ENCODE measurements at places on chromosomes 5 and 9. TPM values are rescaled to one million over a fixed set of nuclear protein-coding genes. Genes with fewer than 3 reads are reported as not detected.

- no peak for DNase-seq
Measured at GRCh38 chr5:83000922-83001321, 76.3 kb downstream of the TMEM167A start.

ATG10 gene
- total RNA-seq: 3.9 TPM

- DNase-seq: no peak
Measured at GRCh38 chr9:68710111-68710471, 5.1 kb downstream of the PIP5K1B start.

AUH gene
- 53.2 TPM for total RNA-seq

DNA sequence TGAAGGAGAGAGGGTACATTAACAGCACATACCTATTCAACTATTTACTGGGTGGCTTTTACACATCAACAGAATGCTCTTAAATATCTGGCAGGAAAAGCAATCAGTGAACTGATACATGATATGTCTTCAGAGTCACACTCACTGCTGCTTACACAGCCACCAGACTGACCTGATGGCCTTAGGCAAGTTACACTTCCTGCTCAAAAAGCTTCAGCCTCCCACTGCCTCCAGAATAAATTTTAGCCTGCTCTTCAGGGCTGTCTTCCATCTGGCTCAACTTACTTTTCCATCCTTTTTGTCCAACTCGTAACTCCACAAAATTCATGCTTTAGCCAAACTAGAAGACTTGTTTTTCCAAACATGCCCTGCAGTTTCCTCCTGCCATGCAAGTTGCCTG lies 10.7 kb downstream of the LOX start:
- DNase-seq: no peak

PTRH1 gene
- 5.2 TPM for total RNA-seq

GRCh38 chr9:111948951-111949350 lies 52.3 kb downstream of the UGCG start:
- no peak for DNase-seq

OSTF1 gene
- 28.7 TPM for total RNA-seq

PCDHB6 gene
- 0.54 TPM for total RNA-seq

GRCh38 chr5:523441-524222 lies 617 bp downstream of the SLC9A3 start:
- no peak for DNase-seq

CTSV gene
- not detected for total RNA-seq

PCDHA9 gene
- not detected for total RNA-seq

- no peak for DNase-seq
Measured at GRCh38 chr5:3288325-3288724, 307.3 kb upstream of the IRX1 start.

All from Peyer's patch (tissue), 4 donors.